ENCODE measurements at places on chromosomes 16 and 17.
A peak's percentile ranks its signal among the peaks of the same experiment; 100 is the strongest.

- DNase-seq, result no peak
Measured at GRCh38 chr16:63614429-63614828, 1507.4 kb downstream of the CDH11 start.

GRCh38 chr17:19744922-19745757 lies 3.0 kb downstream of the ALDH3A1 start:
- DNase-seq, result peak; percentile 70

DNA sequence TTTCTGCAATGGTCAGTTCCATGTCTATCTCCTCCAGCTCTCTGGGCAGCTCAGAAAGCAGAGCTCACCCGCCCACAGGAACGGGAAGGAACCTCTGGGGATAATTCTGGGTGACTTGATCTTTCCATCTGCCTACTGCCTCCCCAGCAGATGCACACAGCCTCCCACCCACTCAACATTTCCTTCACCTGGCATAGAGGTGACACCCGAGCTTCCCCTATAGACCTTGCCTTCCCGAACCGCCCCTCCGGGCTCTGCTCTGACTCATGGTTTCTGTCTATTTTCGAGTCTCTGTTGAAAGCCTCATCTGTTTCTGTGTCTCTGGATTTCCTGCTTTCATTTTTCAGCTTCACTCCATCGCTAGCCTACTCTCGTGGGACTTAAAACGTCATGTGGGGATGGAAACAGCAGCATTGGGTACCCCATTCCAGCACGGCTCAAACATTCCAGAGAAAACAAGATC lies 11.4 kb downstream of the GGA3 start:
- DNase-seq, result peak; percentile 53

- no peak for DNase-seq
Measured at GRCh38 chr17:50680126-50680525, 27.6 kb downstream of the ANKRD40 start.

- DNase-seq, result no peak
Measured at GRCh38 chr17:31226373-31226772, 70.7 kb downstream of the OMG start.

- DNase-seq, result no peak
Measured at GRCh38 chr17:4719684-4720221, 9.3 kb downstream of the ARRB2 start.

DNA sequence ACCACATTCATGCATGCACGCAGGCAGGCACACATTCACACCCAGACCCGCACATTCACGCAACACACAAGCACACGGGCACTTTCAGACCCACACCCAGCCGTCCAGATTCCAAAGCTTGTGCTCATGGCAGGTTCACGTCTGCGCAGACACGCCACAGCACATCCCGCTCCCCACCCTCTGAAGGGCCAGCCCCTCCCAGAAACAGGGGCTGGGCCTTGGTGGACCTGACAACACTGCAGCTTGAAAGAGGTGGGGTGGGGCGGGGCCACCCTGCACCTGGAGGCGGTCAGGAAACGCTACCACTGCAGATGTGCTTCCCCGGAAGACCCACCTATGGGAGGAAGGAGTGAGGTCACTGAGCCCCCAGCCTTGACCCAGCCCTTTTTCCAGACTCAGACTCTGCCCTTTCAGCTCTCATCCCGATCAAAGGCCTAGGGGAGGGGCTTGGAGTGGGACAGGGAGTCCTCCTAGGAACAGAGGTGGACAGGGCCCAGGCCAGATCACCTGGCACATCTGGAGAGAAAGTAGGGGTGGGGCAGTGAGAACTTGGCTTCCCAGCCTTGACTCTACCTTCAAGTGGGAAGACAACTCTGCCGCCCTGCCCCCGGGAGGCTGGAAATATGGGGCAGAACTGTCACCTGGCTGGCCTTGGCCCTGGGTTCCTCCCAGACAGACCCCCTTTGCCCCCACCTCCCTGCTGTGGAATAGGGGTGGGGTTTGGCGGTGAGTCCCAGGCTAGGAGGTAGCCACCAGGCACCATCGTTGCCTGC lies 11.0 kb downstream of the P3H4 start:
- no peak for DNase-seq

GRCh38 chr17:17067257-17067656 lies 25.0 kb downstream of the MPRIP start:
- DNase-seq, result no peak

DNA sequence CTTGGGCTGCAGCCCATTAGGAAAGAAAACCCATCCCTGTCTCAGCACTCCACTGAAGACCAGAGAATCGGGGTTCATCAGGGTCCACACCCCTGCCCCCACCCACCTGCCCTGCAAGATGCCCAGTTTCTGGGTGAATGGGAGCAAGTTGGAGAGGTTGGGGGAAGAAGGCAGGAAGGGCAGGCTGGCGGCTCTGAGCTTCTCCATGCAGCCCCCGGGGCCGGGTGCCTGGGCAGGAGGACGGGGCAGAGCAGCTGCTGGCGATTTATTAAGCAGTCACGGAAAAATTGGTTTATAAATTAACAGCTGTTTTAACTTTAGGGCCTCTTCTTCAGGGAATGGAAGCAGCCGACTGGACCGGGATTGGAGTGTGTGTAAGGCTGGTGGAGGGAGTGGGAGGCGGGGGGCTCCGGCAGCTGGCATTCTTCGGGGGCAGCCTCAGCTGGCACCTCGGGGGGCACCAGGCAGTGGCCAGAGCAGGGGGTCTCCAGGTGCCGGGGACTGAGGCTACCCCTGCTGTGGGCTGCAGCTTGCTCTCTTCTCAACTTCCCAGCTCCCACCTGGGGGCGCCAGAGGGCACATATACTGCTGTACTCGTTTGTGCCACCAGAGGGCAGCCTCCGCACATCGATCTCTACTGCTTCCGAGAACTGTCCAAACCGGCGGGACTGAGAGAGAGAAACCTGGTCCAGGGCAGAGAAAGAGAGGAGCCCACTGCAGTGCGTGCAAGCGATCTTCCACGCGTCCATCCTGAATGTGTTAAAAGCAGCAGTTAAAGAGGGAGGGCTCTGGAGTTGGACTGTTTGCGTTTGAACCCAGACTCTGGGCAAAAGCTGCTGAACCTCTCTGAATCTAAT lies 5.0 kb upstream of the PPP1R1B start:
- peak; percentile 82 for DNase-seq

DNA sequence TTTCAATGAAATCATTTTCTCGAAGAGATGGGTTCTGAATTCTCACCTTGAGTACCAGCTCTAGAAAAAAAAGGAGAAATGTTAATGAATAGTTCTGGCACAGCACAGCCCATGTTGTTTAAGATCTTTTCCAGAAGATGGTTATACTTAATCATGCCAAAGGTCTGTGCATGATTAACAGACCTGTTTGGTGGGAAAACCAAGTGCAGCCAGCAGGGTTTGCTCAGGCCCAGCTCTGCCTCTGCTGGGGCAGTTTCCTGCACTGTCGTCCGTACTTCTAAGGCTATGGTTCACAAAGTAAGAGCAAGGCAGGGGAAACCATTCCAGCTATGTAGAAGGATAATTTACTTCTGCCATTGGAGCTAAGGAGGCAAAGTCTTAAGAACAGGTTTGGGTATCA lies 10.7 kb downstream of the ANKRD40 start:
- DNase-seq, result no peak

DNA sequence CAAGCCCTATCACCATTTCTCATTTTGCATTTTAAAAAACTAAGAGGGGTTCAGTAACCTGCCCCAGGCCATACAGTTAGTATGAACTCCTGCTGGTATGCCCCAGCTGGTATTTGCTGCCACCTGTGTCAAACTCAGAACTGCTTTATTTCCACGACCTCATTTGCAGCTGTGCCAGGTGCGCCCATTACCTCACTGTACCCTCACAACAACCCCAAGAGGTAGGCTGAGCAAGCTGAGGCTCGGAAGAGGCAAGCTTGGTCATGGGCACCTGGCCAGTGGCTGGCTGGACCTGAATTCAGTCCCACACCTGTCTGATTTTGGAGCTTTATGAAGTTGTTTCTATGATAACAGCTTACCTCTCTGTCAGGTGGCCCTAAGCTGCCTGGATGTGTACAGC lies 7.6 kb downstream of the EPN2 start:
- no peak for DNase-seq

DNA sequence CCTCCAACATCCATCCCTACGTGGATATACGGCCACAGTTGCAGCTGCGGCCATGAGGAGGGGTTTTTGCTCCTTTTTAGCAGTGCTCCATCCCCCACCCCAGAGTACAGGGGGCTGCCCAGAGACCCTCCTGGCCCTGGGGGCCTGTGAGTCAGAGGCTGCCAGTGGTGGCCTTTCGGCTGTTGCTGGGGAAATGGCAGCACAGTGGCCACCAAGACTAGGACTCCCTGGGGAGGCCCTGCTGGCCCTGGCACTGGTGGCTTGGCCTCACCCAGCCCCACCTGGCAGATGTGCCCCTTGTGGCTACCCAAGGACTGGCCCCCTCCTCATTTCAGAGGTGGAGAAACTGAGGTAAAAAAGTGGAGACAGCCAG lies 29.1 kb downstream of the RAI1 start:
- no peak for DNase-seq

GRCh38 chr16:22859925-22860324 lies 46.0 kb downstream of the HS3ST2 start:
- no peak for DNase-seq

GRCh38 chr16:2384426-2384825 lies 43.9 kb upstream of the ABCA3 start:
- DNase-seq, result no peak

- no peak for DNase-seq
Measured at GRCh38 chr16:10097271-10097670, 85.0 kb downstream of the GRIN2A start.

GRCh38 chr17:39738568-39738901 lies 797 bp downstream of the GRB7 start:
- DNase-seq, result no peak

GRCh38 chr17:8843344-8843743 lies 24.1 kb downstream of the PIK3R6 start:
- no peak for DNase-seq

DNA sequence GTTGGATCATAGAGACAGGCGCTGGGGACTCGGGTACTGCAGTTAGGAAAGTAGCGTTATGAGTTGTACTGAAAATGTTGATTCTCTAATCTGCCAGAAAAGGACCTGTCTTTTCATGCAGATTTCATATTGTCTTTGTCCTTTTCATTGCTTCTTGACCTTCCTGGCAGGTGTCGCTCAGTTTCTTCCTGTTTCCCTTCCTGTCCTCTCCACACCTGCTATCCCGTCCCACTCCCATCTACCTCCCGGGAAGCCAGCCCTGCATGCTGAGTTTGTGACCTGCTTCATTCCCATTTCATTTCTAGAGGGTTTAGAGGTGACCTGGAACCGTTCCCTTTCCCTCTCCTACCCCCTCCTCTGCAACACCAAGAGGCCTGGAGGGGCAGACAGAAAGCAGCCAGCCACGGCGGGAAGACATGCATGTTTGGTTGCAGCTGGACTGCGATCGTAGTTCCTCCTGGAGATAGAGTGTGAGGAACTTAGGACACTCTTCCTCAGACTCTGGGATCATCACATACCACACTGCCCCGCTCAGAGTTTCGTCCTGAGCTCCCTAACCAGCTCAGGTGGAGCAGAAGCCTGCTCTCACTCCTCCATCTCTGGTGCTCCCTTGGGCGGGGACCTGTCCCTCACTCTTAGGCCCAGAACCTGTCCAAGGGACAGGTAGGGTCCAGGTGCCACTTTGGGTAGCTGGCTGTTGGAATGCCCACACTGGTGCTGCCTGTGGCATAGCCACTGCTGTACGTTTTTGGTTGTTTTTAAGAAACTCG lies 23.9 kb upstream of the ARHGAP23 start:
- no peak for DNase-seq

DNA sequence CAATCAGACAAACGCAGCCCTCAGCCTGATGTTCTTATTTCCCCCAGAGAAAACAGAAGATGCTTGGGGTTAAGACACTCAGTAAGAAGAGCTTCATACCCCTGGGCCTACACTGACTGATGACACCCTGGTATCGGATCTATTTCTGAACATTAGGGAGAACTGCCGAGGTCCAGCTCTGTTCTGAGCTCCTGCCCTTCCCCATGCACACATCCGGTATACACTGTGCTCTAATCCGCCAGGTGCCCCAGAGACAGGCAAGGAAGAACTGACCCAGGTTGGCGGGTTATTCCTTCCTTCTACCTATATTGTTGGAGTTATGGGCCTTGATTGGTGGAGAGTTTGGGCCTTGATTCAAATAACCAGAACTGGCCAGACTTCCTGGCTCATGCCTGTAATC lies 58.0 kb upstream of the TEKT3 start:
- no peak for DNase-seq

DNA sequence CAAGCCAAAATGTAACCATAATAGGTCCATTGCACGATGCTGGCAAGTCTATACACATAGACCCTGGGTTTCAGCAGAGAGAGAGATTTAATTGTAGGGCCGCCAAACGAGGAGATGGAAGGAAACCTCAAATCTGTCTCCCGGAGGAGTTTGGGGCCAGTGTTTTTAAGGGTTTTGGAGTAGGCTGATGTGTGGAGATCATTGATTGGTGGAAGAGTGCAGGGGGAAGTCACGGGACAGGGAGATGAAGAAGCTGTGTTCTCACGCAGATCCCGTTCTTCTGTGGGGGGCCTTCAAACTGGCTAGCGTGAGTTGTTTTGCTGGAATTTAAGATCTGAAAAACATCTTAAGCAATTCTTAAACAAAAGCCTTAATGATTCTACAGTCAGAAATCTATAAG lies 84.8 kb downstream of the KATNIP start:
- DNase-seq, result no peak

GRCh38 chr16:53085931-53086421 lies 31.2 kb downstream of the CHD9 start:
- no peak for DNase-seq

DNA sequence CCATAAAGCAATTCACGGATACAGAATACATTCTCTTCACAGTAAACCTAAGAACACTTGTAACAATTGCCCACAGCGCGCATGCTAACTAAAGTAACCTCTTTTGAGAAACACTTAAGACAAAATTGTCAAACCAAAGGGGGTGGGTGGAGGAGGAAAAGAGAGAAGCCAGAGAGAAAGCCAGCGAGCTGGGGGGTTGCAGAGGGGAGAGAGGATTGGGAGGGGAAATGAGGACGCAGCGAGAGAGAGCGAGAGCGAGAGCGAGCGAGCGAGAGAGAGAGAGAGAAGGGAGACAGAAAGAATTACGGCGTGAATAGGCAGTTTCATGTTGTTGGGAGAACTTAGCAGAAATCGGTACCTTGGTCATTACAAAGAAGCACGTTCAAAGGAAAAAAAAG lies 1.6 kb upstream of the HOXB7 start:
- no peak for DNase-seq

- no peak for DNase-seq
Measured at GRCh38 chr16:59701963-59702930, 968.1 kb upstream of the GOT2 start.

- DNase-seq, result no peak
Measured at GRCh38 chr17:46199379-46199778, 6.2 kb upstream of the KANSL1 start.

GRCh38 chr17:17042851-17043460 lies 699 bp downstream of the MPRIP start:
- DNase-seq, result no peak

- DNase-seq, result no peak
Measured at GRCh38 chr17:35376245-35376644, 2.8 kb upstream of the SLFN11 start.

GRCh38 chr17:10435096-10435495 lies 13.3 kb upstream of the MYH8 start:
- DNase-seq, result no peak
